GM04504 (cell line): ENCODE measurements at places on chromosomes 7 and 10.

GRCh38 chr7:5436003-5436678, 12.5 kb upstream of the TNRC18 start:
- DNase-seq = no peak

DNA sequence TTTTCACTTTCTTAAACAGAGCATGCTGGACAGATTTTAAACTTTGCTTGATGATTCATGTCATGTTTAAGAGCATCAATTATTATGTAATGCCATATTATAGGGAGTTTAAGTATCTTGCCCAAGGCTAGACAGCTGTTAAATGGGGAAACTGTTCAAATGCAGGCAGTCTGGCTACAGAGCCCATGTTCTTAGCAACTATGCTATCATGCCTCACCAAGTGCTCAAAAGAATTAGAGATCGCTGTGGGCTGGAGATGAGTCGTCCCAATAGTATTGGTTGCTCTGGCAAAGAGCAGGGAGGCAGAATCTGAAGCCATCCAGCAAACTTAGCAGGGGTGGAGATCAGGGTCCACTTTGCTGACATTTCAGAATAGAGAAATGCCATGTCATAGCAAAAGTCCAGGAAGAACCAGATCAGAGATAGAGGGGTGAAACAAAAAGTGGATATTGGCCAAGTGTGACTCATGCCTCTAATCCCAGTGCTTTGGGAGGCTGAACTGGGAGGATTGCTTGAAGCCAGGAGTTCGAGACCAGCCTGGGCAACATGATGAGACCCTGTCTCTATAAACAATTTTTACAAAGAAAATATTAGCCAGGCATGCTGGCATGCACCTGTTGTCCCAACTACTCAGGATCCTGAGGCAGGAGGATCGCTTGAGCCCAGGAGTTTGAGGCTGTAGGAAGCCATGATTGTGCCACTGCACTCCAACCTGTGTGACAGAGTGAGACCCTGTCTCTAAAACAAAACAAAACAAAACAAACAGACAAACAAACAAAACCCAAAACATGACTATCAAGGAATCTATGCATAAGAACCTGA, 57.8 kb downstream of the BAMBI start:
- DNase-seq = peak; percentile 81

- DNase-seq = no peak
Measured at GRCh38 chr10:103610083-103610472, 116.6 kb downstream of the NEURL1 start.

GRCh38 chr7:131952365-131952764, 395.9 kb upstream of the PODXL start:
- no peak for DNase-seq

GRCh38 chr10:3022027-3022426, 45.3 kb upstream of the PFKP start:
- no peak for DNase-seq

GRCh38 chr10:31942892-31943291, 14.3 kb upstream of the ARHGAP12 start:
- DNase-seq = no peak

DNA sequence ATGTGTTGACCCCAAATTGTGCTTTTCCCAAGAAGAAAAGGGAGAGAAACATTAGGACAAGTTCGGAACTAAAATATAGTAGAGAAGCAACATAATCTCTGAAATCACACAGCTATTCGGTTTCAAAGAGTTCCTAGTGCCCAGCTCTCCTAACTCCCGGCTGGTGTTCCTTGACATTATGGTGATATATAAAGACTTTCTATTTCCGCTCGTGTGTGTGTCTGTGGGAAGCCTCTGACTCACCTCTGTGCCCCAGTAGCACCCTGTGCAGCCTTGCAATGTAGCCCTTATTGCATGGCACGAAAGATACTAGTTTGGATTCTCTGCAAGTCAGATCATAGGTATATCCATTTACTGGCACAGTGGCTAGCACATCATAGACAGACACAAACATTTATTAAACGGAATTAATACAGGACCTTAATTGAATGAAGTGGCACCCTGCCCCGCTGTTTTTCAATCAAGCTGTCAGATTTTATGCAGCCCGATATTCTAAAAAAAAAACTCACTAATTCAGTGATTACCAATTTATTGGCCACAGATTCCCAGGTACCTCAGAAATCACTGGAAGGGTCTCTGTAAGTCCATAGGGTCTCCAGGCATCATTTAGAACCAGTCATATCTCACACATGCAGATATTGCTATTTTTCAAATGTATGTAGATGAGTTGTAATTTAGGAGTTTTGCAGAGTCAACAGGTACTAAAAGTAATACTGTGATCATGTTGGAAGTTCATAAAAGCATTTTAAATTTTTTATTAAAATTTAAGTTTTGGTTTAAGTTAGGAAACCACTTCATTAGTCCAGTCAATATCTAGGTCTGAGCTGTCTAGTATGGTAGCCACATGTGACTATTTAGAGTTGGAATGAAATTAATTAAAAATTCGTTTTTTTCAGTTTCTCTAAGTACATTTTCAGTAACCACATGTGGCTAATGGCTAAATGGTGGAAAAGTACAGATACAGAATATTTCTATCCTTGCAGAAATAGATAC, 43.3 kb downstream of the SFTPD start:
- DNase-seq = no peak

GRCh38 chr7:82012453-82012852, 242.6 kb upstream of the HGF start:
- DNase-seq = no peak

DNA sequence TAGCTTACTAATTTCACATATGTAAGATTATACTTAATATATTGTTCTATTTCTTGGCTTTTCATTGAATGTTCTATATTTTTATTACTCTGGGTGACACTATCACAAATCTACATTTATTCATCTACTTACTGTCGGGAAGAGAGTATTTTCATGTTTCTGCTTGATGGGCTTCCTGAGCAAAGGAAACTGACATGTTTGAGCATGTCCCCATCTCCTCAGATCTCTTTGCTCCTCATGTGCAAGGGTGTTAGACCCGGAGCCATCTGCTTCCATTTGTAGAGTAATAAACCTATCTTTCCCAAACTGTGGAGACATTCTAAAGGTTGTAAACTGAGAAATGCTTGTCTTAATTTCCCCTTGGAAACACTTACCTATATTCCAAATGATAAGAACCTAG, 103.5 kb downstream of the LSMEM1 start:
- no peak for DNase-seq

DNA sequence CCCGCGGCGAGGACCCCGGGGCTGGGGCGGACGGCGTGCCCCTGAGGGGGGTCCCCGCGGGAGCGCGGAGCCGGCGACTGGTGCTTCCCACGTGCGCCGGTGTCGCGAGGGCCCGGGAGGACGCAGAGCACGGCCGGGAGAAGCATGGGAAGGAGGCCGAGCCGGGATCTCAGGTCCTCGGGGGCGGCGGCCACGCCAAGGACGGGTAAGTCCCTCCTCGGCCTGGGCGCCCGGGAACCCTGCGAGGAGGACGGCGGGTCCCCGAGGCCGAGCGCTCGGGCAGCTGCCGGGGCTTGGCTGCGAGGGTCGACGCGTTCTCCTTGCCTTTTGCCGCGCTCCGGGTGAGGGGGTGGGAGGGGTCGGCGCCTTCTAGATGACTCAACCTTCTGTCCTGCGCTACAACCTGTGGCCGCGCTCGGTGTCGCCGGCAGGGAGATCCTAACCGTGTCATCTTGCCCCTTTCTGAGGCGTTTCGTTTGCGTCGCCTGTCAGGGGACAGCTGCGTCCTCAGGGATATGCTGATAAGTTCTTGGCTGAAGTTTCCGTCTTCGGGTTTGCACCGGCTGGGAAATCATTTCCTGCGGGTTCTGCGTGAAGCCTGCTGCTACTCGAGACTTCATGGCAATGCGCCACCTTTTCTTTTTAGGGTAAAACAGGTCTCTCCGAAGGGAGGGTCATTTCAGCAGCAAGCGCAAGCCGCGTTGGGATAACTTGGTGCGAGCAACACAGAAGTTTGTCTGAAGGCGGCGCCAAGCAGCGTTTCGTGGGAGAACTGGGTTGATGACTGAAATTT, 529 bp downstream of the TASOR2 start:
- peak; percentile 45 for DNase-seq

DNA sequence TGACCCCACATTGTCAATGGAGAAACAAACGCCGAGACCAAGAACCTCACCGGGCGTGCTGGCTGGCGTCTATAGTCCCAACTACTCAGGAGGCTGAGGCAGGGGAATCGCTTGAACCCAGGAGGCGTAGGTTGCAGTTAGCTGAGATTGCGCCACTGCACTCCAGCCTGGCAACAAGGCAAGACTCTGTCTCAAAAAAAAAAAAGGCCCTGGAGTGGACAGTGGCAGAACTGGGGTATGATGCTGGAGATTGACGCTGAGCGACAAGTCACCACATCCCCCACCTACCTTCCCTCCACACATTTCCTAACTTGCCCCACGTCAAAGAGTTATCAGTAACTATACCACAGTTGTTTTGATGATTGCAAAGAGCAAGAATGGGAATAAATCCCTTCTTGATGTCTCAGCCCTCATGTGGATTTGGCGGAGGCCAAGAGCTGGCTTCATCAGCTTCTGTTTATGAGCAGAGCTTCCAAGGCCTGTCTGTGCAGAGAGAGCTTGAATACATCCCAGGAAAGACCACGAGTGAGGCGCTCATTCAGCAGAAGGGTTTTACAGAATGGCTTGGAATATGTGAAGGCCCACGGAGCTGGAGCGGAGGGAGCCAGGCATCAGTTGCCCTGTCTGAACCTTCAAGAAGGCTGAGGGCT, 28.0 kb upstream of the TNS3 start:
- no peak for DNase-seq
